Activated CD4-positive, CD25-positive, alpha-beta regulatory T cell (primary cell): ENCODE measurements at places on chromosomes 7 and 10.

- DNase-seq = no peak
These were observed 64.3 kb downstream of the RGS10 start for GRCh38 chr10:119478111-119478802.

- no peak for DNase-seq
These were observed 65.5 kb downstream of the GRB10 start for GRCh38 chr7:50717181-50717580.

- no peak for DNase-seq
These were observed 763.2 kb downstream of the GRID1 start for GRCh38 chr10:85603151-85603940.

DNA sequence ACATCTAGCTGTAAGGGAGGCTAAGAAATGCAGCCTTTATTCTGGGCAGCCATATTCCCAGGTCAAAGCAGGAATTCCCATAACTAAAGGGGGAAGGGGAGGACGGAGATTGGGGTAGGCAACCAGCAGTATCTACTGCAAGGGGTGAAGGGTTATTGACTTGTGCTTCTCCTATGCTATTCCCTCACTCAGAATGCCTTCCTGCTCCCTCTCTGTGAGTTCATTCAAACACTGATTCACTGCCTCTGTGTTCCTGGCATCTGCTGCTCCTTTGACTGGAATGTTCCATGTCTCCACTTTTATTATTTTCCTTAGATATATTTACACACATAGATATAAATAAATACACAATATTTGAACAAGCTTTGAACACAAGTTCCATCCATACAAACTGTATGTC is 11.1 kb downstream of the HTR7 start:
- DNase-seq = no peak

DNA sequence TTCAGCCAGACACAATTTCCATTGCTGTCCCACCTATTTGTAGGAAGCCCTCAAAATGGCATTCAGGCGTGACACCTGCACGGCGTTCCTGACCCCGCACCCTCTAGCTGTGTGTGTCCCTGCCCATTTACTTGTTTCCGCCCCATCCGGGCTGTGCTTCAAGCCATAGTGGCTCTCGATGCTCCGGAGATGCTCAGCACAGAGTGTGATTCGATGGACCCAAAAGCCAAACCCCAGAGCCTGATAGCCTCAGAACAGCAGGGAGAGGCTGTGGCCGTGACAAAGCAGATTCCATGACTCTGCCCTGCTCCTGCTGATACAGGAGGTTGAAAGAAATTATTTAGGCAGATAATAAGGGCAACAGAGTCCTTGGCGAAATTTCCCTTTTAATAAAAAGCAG is 13.4 kb downstream of the BUD31 start:
- no peak for DNase-seq

GRCh38 chr7:54596747-54597146 is 54.6 kb downstream of the VSTM2A start:
- DNase-seq = no peak

GRCh38 chr10:100864978-100865377 is 47.8 kb upstream of the SLF2 start:
- no peak for DNase-seq

- no peak for DNase-seq
These were observed 528.7 kb upstream of the IGFBP3 start for GRCh38 chr7:46449743-46450142.

DNA sequence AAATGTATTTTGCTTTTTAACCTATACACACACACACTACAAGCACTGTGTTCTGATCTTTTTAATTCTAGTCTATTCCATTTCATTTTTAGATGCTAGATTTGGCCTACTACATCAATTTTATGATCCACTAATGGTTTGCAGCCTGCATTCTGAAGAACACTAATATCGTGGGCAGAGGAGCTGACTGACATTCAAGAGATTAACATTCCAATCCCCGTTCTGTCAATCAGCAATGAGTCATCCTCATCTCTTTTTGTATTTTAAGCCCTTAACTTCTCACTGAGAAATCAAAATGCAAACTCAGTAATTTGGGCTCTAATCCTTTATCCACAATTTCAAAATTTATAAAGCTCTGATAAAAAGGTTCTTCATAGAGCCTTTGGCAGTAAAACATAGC is 47.1 kb upstream of the GAD2 start:
- no peak for DNase-seq

- peak; percentile 59 for DNase-seq
These were observed 1.1 kb downstream of the HNRNPA2B1 start for GRCh38 chr7:26199301-26200037.

GRCh38 chr10:126207313-126207771 is 180.9 kb downstream of the ADAM12 start:
- no peak for DNase-seq

DNA sequence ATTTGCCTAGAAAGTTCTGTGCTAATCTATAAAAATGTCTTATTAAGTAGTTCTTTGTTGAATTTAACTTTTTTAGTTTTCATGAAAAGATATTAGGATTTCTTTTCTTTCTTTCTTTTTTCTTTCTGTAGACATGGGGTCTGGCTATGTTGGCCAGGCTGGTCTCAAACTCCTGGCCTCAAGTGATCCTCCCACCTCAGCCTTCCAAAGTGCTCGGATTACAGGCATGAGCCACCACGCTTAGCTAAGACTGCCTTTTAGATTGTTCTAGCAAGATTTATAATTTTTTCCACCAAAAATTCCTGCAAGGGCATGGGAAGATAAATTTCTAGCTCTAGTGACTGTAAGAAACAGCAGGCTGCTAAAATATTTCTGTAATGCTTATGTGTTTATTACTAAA is 140.5 kb downstream of the WDR37 start:
- no peak for DNase-seq

- DNase-seq = no peak
These were observed 74.2 kb upstream of the EGR2 start for GRCh38 chr10:62890395-62890794.
